ENCODE measurements at places on chromosomes 11 and 22. TPM values are rescaled to one million over a fixed set of nuclear protein-coding genes. Genes with fewer than 3 reads are reported as not detected.

The DCHS1 gene
- 5.4 TPM for total RNA-seq

The TRIM34 gene
- 21.3 TPM for total RNA-seq

The BARX2 gene
- total RNA-seq: not detected

The ENTHD1 gene
- total RNA-seq: not detected

The C22orf31 gene
- total RNA-seq: not detected

The SYT7 gene
- total RNA-seq: 8.9 TPM

The COX8A gene
- 467 TPM for total RNA-seq

The TRIM48 gene
- not detected for total RNA-seq

The ADSL gene
- 106 TPM for total RNA-seq

The COMT gene
- 209 TPM for total RNA-seq

The LSP1 gene
- 18.2 TPM for total RNA-seq

The SHISA8 gene
- not detected for total RNA-seq

The PRODH gene
- total RNA-seq: 0.06 TPM

The MPST gene
- total RNA-seq: 38.7 TPM

The SNRPD3 gene
- total RNA-seq: 178 TPM
